Osteoblast (primary cell): ENCODE measurements at places on chromosomes 1 and 21. TPM values are rescaled to one million over a fixed set of nuclear protein-coding genes. Genes with fewer than 3 reads are reported as not detected.

DNA sequence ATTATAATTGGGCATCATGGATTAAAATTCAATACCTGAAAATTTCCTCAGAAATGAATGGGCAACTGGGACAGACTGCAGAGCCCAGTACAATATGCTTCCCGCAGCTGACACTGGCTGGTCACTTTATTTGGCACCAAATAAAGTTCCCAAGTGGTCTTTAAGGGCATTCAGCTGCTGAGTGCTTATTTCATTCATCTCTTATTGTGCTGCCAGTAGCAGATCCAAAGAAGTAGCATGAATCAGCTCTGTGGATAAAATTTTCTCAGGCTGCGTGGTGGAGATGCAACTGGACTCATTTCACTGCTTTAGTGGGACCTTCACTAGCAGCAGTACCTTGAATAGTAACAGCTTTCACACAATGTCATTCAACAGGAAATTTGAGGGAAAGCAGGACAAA is 226.3 kb upstream of the ADGRL2 start:
- no peak overlapping the region for H3K27ac ChIP-seq
- H3K27me3 ChIP-seq: no peaks in the 10 kb centered on the region
- no peaks in the 10 kb centered on the region for H3K36me3 ChIP-seq
- DNase-seq: no peak
- H3K4me3 ChIP-seq: no peak overlapping the region

The MFSD2A gene
- 3.5 and 3.6 TPM in 2 replicates for total RNA-seq

DNA sequence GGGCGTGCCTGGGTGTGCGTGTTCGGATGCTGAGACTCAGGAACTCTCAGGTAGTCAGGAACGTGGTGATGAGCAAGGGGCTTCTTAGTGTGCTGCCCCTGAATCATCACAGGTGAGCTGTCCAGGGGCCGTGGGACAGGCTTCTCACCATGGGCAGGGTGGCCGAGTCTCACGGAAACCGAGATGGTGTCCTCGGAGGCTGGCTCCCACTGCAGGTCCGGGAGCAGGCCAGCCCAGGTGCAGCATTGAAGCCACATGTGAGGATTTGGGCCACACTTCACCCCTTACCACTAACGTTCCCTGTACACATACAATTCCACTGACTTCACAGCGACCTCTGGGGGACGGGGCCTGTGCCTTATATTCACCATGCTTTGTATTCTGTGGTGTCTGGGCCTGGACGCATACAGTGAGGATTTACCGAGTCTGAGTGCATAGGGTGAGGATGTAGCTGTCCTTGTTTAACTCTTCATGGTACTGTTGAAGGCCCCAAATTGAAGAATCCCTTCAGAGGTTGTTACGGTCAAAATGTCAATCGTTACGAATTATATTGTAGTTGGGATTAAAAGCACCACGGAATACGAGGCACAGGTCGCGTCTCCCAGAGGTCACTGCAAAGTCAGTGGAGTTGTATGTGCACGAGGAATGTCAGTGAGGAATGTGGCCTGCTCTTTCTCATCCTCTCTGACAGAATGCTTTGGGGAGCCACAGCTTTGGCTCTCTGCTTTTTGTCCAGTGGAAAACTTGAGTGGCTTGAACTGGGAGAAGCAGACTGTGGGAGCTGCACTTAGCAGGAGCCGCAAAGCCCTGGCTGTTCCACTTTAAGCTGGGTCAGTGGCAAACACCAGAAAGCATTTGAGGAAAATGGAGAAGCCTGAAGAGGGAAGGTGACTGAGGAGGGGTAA is 95.3 kb downstream of the MTR start:
- H3K4me1 ChIP-seq: no peaks in the 10 kb centered on the region
- H3K4me3 ChIP-seq: no peak overlapping the region
- H3K27ac ChIP-seq: no peak overlapping the region
- no peak for DNase-seq
- H3K27me3 ChIP-seq: no peaks in the 10 kb centered on the region
- peaks cover 59% of the 10 kb centered on the region for H3K36me3 ChIP-seq

The ZMYM1 gene
- 13.4 and 17.7 TPM in 2 replicates for total RNA-seq

DNA sequence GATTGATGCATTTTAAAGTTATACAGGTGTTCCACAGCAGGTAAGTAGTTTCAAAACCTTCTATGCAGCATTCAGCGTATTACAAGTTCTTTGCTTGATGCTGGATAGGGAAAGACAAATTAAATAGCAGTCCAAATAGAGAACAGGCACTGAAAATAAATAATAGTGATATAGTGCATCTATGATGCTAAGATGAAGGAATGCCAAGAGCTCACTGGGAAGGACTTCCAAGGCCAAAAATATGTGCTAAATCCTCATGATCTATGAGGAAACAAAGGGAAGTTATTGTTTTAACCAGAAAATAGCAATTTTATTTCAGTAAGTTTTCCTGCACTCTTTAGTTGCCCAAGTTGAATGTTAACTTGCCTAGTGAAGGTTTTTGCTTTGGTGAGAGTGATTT is 127.8 kb upstream of the GREM2 start:
- peaks cover 28% of the 10 kb centered on the region for H3K4me1 ChIP-seq
- DNase-seq: no peak
- H3K27me3 ChIP-seq: no peaks in the 10 kb centered on the region
